ENCODE measurements at places on chromosomes 6 and 20.

DNA sequence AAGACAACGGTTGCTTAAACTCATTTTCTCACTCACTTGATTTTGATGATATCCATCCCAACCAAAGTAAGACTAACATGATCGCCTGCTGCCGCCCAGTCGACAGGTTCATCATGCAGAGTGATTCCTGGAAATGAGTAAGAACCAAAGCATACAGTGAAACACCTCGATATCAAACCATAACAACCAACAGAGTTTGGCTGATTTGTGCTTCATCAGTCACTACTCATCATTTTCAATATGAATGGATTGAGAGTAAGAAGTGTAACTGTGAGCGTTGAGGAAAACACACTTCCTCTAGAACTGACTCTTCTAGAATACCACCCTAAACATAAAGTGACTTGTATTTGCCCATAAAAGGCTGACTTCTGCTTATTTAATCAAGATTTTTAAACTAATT, 29.2 kb upstream of the ALDH8A1 start:
- no peak for DNase-seq

DNA sequence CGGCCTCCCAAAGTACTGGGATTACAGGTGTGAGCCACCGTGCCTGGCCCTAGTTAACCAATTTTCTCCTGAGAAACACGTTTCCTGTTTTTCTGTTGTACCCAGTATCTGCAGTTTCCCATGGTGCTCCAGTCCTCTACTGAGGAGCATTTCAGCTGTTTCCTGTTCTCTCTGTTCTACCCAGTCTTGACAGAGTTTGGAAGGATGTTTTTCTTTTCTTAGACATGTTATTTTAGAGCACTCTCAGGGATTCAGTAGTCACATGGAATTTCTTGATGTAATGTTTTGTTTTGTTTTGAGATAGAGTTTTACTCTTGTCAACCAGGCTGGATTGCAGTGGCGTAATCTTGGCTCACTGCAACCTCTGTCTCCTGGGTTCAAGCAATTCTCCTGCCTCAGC, 129.8 kb upstream of the TIAM2 start:
- DNase-seq = no peak

DNA sequence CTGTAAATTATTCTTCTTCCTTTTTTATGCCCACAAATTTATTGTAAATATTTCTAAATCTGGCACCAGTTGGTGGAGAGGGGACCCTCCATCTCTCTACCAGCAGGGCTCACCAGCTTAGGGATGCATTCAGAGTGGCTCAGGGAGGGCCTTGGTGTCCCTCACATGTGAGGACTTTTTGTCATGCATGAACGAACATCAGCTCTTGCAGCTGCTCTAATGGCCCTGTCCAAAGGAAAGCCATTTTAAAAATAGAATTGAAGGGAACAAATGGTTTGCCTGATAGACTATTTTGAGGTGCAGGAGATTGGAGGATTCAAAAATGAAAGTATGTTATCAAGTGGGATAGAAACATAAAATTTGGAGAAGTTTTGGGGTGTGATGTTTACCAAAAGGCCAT, 37.5 kb upstream of the KLHL31 start:
- DNase-seq = no peak

DNA sequence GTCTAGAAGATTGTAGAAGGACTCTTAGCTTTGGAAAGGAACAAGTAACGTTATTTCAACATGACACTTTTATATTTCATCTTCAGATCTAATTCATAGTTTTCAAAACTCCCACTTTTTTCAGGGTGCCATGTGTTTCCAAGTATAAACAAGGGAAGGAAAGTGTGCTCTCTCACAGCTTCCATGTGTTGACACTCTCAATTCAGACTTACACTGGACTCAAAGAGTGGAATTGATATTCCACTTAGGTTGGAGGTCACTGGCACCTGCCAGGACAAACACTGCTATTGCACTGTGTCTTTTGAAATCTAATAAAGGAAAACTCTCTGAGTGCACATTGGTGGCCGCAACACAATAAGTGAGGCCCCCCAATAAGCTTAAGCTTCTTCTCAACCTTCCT, 22.5 kb upstream of the SAMD3 start:
- DNase-seq = no peak

- DNase-seq = no peak
Observed at GRCh38 chr20:53097371-53097770, 125.2 kb downstream of the TSHZ2 start.

DNA sequence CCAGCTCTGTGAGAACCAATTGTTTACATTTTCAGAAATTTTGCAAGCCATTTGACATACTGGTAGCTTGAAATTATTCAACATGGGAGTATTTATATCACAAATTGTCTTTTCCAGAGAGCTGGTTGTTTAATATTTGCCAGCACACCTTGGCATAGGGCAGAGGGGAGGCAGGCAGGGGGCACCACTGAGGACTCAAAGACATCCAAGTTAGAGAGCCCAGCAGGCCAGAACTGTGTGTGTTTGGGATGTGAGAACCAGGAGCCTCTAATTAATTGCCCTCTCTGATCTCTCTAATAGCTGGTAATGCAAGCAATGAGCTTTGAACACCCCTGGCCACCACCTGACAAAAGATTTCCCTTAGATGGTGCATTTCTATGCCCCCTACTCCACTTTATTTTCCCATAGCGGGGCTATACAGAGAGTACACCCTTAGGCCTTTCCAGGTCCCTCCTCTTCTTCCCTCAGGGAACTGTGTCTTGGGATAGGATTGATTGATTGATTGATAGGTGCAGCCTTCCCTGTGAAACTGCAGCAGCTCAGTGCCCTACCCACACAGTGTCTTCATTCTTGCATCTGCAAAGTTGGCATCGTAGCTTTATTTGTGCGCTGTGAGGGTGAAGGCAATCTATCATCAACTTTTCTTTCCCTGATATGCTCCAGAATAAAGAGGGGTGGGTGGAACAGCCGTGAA, 29.2 kb downstream of the MOCS1 start:
- no peak for DNase-seq

- DNase-seq = no peak
Observed at GRCh38 chr20:58838174-58838573, 12.5 kb downstream of the GNAS-AS1 start.

DNA sequence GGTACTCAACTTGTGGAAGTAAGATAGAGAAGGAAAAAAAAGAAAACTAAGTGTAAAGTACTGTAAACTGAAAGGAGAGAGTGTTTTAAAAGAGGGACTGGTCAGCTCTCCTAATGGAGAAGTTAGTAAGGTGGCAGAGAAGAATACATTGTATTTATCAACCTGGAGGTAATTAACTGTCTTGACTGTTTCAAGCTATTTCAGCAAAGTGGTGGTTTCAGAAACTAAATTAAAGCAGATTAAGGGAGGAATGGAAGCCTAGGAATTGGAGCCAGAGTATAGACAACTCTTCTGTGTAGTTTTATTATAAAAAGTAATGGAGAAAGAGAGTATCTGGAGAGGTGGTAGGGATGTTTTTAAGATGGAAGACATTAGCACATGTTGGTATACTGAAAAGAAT, 2.7 kb upstream of the PHF10 start:
- DNase-seq = no peak

DNA sequence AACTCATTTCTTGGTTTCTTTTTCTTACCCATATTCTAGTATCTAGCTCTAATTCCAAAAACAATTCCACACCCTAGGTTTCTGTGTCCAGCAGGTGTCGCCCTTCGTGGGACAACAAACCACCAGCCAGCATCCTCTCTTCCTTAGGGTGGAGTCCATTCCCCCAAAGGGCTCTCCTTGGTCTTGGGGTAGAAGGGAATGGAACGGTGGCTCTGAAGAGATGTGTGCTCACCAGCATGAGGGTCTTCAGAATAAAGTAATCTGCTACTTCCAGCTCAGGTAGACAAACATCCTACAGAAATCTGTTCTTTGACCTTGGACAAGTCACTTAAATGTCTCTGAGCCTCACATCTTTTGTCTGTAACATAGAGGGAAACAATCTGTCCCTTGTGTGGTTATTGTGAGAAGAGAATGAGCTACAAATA, 7.2 kb downstream of the HLA-DMB start:
- peak; percentile 56 for DNase-seq

DNA sequence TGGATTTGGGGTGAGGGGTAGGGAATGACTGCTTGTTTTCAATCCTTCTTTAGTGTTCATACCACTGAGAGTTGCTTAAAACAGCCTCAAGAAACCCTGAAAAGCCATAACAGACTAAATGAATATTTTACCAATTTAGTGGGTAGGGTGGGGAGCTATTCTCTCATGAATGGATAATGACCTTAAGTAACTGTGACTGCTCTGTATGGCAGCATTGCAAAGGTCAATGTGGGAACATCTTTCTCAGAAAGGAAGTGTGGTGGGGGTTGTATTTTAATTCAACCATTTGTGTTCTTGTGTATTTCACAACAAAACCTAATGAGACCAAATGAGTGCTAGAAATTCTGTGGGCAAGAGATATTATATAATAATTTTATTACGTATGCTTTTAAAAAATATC, 55.7 kb downstream of the PHACTR2 start:
- DNase-seq = no peak

DNA sequence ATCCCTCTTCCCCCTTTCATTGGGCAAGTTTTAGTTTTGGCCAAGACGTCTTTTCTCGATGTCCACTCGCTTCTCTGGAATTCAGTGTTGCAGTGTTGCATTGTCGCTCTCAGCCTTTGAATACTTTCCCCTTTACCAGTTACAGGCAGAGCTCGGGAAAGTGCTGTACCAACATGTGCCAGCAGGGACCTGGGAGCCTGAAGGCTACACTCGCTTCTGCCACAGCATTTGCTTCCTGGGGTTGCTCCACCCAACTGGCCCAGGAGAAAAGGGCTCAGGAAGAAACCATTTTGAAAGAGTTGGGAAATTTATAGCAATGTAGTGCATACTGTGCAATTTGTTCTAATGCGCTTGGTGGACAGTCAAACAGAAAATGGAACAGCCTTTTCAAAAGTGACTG, 78.6 kb downstream of the LINC00237 start:
- DNase-seq = no peak

- no peak for DNase-seq
Observed at GRCh38 chr20:40414843-40415615, 274.0 kb downstream of the MAFB start.

DNA sequence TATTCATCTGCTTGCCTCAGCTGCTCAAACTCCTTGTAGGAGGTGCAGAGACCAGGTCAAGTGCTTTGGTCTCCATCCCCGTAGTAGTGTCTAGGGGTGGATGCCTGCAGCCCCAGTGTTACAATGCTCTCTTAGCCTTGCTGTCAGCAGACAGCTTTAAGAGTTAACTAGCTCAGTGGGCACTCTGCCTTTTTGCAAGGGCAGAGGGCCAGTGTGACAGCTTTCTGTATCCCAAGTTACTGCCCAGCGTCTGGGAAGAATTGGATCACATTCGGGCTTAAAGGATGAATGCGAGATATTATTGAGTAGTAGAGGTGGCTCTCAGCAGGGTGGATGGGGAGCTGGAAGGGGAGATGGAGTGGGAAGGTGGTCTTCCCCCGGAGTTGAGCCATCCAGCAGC, 339.9 kb upstream of the RNF217 start:
- DNase-seq = no peak

GRCh38 chr6:128704601-128705000, 178.3 kb upstream of the LAMA2 start:
- no peak for DNase-seq

- DNase-seq = no peak
Observed at GRCh38 chr20:44650771-44651433, 597 bp downstream of the ADA start.

DNA sequence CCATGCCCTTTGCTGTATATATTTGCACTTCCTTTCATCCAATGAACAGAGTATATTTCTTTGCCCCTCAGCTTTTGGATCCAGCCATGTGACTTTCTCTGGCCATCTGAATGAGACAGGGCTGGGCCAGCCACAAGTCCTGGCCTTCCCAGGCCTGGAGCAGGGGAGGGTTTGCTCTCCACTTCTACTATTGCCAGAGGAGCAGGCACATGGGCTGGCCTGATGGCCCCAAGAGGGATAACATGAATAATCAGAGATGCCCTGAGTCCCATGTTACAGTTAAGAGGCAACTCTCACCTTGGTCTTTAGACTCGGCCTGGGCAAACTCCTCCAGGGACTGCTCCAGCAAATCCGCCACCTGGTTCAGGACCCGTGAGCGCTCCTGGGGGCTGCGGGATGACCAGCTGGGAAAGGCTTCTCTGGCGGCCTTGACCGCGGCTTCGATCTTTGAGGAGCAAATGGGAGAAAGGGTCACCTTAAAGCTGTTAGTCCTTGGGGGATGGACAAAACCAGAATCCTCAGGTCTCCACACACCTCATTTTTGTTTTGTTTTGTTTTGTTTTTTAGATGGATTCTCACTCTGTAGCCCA, 6.3 kb downstream of the ALDH8A1 start:
- no peak for DNase-seq

DNA sequence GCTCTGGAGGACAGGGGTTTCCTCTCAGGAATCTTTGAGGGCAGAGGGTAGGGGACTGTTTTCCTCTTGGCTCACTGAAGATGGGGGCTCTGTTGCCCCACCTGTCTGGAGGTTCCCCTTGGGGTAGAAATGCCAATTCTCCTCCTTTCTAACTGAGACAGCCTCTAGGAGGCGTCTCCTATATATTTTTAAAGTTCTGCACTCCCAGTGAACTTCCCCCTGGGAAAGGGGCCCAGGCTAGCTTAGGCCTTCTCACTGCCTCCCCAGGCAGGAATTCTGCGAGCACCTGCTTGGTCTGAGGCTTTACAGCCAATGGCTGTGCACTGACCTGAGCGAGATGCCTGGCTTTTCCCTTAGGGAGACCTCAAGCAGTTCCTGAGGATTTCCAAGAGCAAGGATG, 24.8 kb upstream of the SRF start:
- DNase-seq = no peak

DNA sequence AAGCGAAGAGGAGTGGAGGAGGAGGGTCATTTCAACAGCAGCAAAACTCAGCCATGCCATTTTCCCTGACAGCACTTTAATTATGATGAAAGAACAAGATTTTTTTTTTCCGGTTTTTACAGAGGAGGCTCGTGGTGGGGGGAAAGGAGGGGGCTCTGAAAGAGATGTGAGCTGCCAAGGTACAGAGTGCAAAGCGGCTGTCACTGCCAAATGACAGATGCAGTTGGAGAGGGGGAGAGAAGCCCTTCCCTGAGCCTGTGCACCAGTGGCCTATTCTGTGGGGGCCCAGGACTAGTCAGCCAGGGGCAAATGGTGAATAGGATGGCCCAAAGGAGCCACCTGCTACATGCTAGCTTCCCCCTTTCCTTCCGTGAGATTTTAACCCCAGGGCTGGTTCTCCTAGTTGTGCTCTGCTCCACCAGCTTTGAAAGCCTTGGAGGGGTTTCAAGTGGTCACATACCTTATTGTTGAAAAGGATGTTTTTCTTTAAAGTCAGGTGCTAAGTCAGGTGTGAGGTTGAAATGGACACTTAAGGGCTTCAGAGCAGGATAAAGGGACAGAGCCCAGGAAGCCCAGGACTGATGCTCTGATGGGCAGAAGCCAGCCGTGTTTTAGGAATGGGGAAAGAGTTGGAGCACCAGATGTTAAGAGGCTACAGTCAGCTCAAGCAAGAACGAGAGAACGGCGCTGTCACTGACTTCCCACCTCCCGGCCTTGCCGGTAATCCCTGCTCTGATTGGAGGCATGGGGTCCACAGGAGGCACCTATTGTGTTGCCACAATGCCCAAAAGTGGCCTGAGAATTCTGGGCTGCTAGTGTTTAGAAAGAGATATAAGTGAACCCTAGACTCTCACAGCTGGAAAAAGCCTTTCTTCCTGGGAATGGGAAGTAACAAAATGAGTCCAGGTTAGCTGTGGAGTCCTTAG, 24.8 kb downstream of the GNAS start:
- no peak for DNase-seq

Data from AG04450 (cell line).